Natural killer cell treated with Interleukin-12 subunit alpha and Interleukin-12 subunit beta and Interleukin-15 and Interleukin-18, amount 100 ng/mL, for 72 hours (primary cell): ENCODE measurements at places on chromosomes 3 and 15. TPM values are rescaled to one million over a fixed set of nuclear protein-coding genes. Genes with fewer than 3 reads are reported as not detected.

The CCDC191 gene
- total RNA-seq = 3.6 TPM

The VPS33B gene
- total RNA-seq = 23.6 TPM

The CALML4 gene
- 18.7 TPM for total RNA-seq

The BDH1 gene
- total RNA-seq = 136 TPM

- H3K27ac ChIP-seq = no peak overlapping the region
- no peaks in the 10 kb centered on the region for H3K36me3 ChIP-seq
- DNase-seq = no peak
- no peaks in the 10 kb centered on the region for H3K27me3 ChIP-seq
- peaks cover 5% of the 10 kb centered on the region for H3K4me1 ChIP-seq
Observed at GRCh38 chr15:96887730-96888129, 557.2 kb downstream of the NR2F2 start.

GRCh38 chr3:7309641-7310102 is 448.8 kb downstream of the GRM7 start:
- H3K27me3 ChIP-seq = no peaks in the 10 kb centered on the region
- DNase-seq = no peak
- H3K4me1 ChIP-seq = peaks cover 28% of the 10 kb centered on the region
- H3K4me3 ChIP-seq = no peak overlapping the region

DNA sequence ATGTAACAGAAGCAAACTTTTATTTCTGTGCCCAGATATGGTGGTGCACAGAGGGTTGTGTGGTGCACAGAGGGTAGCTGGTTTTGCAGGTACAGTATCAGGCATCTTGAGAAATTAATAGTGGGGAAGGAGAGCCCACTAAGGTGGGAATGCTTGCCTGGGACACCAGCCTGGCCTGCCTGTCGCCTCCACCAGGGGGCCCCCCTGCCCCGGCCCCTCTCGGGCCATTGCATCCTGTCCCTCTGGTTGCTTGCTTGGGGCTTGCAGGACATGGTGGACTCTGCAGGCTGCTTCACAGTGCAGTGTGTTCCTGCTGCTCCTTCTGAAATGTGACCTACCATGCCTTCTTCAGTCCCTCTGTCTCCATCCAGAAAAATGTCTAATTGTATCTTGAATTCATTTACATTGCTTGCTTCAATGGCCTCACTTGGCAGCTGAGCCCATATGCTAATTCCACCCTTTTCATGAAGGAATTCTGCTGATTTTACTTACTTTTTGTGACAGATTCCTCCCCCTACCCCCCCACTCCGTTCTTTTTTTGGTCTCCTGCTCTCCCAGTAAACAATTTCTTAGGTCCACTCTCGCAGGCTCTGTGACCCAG is 73.6 kb downstream of the EEFSEC start:
- no peaks in the 10 kb centered on the region for H3K27me3 ChIP-seq
- DNase-seq = no peak
- H3K27ac ChIP-seq = no peak overlapping the region

DNA sequence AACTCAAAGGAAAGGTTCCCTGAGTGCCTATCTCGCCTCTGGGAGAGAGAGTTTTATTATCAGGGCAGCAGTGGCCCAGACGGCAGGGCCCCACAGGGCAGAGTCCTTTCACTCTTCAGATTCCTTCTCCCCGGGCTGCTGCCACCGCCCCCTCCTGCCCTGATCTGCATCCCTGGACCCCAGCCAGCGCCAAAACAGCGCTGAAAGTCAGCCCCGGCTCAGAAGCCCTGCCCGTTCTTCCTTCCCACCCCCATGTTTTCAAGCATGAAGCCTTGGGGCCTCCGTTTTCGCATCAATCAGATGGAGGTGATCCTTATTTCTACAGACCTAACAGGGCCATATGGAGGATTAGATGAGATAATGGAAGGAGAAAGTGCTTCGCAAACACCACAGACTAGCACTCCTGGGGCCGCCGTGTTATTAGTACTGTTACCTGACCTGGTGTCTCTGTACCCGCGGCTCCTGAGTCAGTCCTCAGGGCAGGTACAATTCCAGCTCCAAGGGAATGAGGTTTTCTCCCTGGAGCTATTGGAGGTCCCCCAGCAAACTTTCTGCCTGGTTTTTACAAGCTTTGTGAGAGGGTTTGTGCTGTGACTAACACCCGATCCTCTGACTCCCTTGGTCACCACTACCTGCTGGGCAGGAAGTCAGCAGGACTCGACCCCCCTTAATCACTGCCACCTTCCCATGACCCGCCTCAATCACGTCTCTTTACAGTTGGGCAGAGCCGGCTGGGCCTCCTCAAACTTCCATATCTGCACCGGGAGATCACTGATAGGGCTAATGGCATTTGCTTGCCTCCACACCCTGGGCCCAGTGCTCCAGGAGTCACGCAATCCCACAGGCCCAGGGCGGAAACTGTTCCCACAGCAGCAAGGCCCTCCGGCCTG is 39.5 kb upstream of the TSEN2 start:
- H3K36me3 ChIP-seq = no peaks in the 10 kb centered on the region
- H3K27me3 ChIP-seq = peaks cover 27% of the 10 kb centered on the region
- H3K4me1 ChIP-seq = no peaks in the 10 kb centered on the region
- H3K4me3 ChIP-seq = no peak overlapping the region

- no peak overlapping the region for H3K4me3 ChIP-seq
- H3K27me3 ChIP-seq = no peaks in the 10 kb centered on the region
- peaks cover 17% of the 10 kb centered on the region for H3K4me1 ChIP-seq
- peaks cover 6% of the 10 kb centered on the region for H3K36me3 ChIP-seq
Observed at GRCh38 chr3:18483226-18483625, 58.1 kb upstream of the SATB1 start.

GRCh38 chr3:21835264-21835663 is 84.3 kb upstream of the ZNF385D start:
- no peak overlapping the region for H3K27ac ChIP-seq
- H3K27me3 ChIP-seq = no peaks in the 10 kb centered on the region
- no peaks in the 10 kb centered on the region for H3K4me1 ChIP-seq
- H3K4me3 ChIP-seq = no peak overlapping the region
- no peak for DNase-seq

DNA sequence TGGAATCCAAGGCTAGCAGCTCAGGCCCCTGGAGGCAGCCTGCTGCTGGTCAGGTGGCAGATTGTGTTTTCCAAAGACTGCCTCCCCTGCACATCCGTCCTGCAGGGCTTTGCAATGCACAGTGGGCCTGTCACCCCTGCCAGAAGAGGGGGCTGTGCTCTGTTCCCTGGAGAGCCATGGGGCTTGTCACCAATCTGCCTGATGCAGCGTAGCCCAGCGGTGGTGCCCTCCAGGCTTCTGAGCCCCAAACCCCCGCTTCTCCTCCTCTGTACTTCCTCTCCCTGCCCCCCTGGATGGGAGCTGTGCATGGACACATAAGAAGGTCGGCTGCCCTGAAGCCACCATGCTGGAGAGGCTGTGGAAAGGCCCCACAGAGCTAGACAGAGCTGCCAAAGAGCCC is 10.0 kb upstream of the PLXNA1 start:
- no peak overlapping the region for H3K4me3 ChIP-seq
- peaks cover 13% of the 10 kb centered on the region for H3K36me3 ChIP-seq
- DNase-seq = no peak
- H3K4me1 ChIP-seq = no peaks in the 10 kb centered on the region
- H3K27me3 ChIP-seq = peaks cover 29% of the 10 kb centered on the region

- H3K36me3 ChIP-seq = peaks cover 5% of the 10 kb centered on the region
- no peak for DNase-seq
- no peak overlapping the region for H3K27ac ChIP-seq
- H3K4me3 ChIP-seq = no peak overlapping the region
- H3K27me3 ChIP-seq = no peaks in the 10 kb centered on the region
Observed at GRCh38 chr3:21879184-21879886, 128.3 kb upstream of the ZNF385D start.

DNA sequence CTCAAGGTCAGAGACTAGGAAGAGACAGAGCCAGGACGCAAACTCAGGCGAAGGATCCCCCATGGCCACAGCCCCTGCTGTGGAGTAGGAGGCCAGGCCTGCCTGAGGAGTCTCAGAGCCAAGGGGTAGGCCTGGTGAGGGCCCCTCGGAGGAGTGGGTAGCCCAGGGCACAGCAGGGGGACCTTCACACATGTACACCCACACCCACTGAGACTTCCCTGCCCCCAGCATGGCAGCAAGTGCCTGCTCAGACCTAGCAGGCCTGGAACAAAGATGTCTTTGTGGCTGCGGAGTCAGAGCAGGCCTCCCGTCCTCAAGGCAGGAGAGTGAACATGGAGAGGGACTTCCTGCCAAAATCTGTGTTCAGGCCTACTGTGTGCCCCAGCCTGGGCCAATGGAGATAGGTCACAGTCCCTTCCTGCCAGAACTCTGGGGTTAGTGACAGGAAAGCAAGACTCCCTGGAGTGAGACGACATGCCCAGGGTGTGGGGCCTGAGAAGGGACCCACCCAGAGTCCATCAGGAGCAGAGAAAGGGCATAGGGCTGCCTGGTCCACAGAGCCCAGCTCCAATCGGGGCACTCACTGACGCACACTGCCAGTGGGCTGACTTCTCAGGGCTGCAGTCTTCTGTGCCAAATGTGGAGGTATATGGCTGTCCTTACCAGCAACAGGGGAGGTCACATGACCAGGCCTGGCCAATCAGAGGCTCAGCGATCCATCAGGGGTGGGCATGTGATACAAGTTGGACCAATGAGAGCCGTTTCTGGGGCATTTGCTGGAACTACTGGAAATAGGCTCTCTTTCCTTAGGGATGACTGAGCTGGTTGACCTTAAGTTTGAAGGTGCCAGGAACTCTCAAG is 2.3 kb downstream of the GRIP2 start:
- H3K4me3 ChIP-seq = no peak overlapping the region
- H3K27ac ChIP-seq = no peak overlapping the region
- peaks cover 8% of the 10 kb centered on the region for H3K27me3 ChIP-seq
- H3K36me3 ChIP-seq = no peaks in the 10 kb centered on the region
